Activated CD4-positive, alpha-beta T cell treated with anti-CD3 and anti-CD28 coated beads, Interleukin-2, Interleukin-4, amounts not matched to agents 100 ng/mL and 50 ng/mL, durations not matched to agents 16 hours and 8 hours (primary cell): ENCODE measurements at places on chromosomes 3 and 15.

- no peak for DNase-seq
Measured at GRCh38 chr3:81758275-81758674, 3.2 kb downstream of the GBE1 start.

GRCh38 chr3:87186608-87187159, 40.4 kb upstream of the CHMP2B start:
- DNase-seq: no peak

- no peak for DNase-seq
Measured at GRCh38 chr15:99440551-99441443, 125.0 kb upstream of the MEF2A start.

- DNase-seq: no peak
Measured at GRCh38 chr3:124395162-124395561, 335.1 kb upstream of the UMPS start.

DNA sequence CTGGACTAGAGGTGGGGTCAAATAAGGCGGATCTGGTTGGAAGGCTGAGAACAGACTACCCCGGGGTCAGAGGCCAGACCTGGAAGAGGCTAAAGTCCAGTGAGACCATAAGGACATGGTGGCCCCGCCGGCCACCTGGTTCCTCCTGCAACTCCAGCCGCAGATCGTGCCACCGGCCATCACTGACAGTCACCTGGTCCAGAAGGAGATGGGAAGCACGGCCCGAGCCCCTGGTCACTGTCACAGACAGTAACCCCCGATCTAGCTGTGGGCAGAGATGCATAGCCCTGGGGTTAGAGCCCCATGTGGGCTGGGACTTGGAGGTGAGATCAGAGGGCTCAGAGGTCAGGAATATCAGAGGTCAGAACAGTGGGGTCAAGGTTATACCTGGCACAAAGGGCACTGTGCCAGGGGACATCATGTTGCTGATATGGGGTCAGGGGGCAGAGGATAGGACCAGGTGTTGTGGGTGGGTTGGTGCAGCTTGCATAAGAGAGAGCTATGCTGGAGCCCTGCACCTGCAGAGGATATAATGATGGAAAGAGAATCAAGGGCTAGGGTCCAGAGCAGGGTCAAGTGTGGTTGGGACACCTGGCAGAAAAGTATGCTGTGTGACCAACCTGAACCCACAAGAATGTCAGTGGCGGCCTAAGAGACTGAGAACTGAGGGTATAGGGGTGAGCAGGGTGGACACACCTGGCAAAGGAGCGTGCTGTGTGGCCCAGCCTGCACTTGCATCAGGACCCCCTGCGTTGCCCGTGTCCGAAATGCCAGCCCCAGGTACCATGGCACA, 9.6 kb downstream of the CELSR3 start:
- DNase-seq: no peak
